GOT3 (cell line): ENCODE measurements at places on chromosomes 2 and 18.

DNA sequence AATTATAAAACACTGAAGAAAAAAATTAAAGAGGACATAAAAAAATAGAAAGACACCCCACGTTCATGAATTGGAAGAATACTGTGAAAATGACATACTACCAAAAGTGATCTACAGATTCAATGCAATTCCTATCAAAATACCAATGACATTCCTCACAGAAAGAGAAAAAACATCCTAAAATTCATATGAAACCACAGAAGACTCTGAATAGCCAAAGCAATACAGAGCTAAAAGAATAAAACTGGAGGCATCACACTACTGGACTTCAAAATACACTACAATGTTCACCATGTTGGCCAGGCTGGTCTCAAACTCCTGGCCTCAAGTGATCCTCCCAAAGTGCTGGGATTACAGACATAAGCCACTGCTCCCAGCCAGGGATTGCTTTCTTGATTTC, 56.3 kb downstream of the TLK1 start:
- DNase-seq, result no peak

DNA sequence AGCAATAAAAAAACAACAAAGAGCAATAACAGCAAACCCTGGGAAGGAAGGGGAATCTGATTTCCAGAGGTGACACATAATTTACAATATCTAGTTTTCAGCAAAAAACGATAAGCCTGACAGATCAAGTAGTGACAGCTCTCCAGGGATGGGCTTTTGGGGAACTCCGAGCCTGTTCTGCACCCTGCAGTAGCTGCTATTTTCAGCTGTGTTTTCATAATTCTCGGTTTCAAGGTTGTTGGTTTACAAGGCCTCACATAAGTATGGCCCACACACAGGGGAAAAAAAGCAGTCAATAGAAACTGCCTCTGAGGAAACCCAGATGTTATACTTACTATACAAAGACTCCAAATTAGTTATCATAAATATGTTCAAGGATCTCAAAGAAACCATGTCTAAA, 67.7 kb upstream of the CTLA4 start:
- DNase-seq, result no peak

- no peak for DNase-seq
Measured at GRCh38 chr2:32260376-32260775, 4.3 kb downstream of the NLRC4 start.

GRCh38 chr18:37987901-37988300, 422.3 kb upstream of the CELF4 start:
- DNase-seq, result no peak

- no peak for DNase-seq
Measured at GRCh38 chr2:2502201-2502549, 171.1 kb upstream of the MYT1L start.

GRCh38 chr2:135124924-135125886, 73.1 kb downstream of the RAB3GAP1 start:
- DNase-seq, result no peak

- no peak for DNase-seq
Measured at GRCh38 chr2:211237586-211238275, 681.3 kb downstream of the CPS1 start.

DNA sequence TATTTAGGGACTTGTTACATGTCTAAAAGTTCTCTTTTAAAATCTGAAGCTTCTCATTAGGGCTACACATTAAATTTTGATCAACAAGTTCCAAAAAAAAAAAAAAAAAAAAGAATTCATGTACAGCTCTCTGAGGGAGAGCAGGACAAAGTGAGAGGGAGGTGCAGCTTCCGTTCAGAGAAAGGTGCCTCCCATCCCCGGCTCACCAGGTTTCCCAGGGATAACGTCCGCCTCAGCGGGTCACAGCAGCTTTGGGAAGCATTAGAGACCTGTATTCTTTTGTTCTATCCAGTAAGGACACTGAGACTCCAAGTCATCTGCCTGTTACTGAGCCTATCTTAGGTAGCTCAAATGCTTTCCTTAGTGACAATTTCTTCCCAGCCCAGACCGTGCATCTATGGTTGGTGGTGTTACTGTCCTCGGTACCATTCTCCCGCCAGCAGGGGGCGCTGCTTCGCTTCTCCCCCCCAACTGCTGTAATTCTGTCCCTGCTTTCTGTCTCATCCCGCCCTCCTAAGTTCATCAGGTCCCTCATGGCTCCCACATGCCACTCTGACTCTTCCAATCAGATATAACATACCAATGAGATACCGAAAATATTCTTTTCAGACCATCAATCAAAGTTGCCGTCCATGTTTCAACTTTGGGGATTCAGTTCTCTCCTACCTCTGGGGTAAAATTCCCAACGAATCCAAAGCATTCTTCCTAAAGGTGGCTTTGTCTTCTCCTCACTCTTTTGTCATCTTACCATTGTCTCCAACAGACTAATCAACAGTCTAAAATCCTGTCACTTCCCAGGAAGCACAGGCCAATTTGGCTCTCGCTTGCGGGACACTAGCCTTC, 466.5 kb downstream of the METTL4 start:
- DNase-seq, result no peak

GRCh38 chr2:235106874-235107639, 155.2 kb downstream of the SH3BP4 start:
- DNase-seq, result no peak

- no peak for DNase-seq
Measured at GRCh38 chr2:11286749-11287148, 57.7 kb downstream of the ROCK2 start.

DNA sequence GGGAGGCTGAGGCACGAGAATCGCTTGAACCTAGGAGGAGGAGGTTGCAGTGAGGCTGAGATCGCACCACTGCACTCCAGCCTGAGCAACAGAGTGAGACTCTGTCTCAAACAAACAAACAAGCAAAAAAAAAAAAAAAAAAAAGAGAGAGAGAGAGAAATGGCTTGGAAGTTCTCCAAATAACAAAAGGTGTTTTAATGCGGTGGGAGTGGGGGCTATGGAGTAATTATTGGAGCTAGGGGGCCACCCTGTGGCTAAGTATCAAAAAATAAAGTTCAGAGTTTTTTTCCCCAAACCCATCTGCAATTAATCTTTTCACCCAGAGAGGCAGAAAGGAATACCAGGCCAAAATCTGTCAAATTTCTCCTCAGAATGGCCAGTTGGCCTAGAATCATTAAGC, 23.0 kb upstream of the CEP68 start:
- DNase-seq, result no peak

GRCh38 chr2:176171351-176172006, 14.4 kb downstream of the HOXD3 start:
- DNase-seq, result no peak

GRCh38 chr18:55457028-55457427, 131.0 kb downstream of the TCF4 start:
- no peak for DNase-seq

DNA sequence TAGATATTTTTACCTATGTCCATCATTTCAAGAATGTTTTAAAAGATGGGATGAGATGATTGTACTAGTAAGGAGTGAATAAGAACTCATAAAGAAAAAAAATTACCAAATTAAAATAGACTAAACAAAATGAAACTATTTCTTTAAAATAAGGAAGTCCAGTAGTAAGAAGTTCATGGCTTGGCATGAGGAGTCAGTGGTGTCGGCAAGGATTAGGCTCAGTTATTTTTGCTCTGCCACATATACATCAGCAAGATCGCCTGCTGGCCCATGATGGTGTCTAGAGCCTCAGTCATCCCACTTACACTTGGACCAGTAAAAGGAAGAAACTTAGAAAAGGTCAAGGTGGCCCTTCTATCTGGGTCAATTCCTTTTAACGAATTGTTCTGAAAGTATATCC, 300.9 kb upstream of the SLC8A1 start:
- DNase-seq, result no peak

- DNase-seq, result no peak
Measured at GRCh38 chr2:29351916-29352591, 236.8 kb downstream of the CLIP4 start.

GRCh38 chr2:226378753-226379705, 420.6 kb downstream of the IRS1 start:
- DNase-seq, result no peak

GRCh38 chr2:53356291-53356905, 411.2 kb upstream of the CHAC2 start:
- no peak for DNase-seq
